ENCODE measurements at places on chromosomes 12 and 14.

DNA sequence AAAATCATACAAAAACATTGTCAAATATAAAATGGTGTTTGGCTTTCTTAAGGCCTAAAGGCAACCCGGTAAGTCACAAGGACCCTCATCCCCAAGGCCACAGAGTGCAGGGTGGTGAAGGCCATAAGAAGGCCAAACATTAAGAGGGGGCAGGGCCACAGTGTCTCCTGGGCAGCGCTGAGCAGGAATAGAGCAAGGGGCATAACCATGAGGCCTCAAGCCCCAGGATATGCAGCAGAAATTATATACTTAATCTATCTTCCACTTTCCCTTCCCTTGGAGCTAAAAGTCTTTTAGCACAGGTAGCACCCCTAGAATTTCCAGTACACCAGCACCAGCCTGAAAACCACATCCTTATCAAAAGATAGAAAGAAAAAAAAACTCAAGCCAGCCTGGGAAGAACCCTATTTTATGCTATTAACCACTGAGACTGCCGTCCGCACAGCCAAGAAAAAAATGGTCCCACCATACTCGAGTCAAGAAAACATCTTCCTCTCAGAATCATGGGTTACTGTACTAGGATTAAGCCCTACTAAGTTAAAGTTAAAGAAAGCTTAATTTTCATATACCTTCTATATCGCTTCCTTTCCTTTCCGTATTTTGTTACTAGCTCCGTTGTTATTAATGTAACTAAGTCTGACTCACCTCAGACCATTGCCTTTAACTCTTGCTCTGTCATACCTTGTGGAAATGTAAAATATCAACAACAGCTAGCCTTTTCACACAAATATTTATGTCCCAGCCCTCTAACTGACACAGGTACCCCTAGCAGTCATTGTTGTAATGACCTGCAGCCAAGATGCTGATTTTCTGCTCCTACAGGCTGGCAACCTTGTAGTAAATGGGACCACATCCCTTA, 20.1 kb downstream of the KLRK1 start:
- DNase-seq = no peak

- no peak for DNase-seq
These were observed 505.1 kb downstream of the FOXG1 start for GRCh38 chr14:29271669-29272068.

DNA sequence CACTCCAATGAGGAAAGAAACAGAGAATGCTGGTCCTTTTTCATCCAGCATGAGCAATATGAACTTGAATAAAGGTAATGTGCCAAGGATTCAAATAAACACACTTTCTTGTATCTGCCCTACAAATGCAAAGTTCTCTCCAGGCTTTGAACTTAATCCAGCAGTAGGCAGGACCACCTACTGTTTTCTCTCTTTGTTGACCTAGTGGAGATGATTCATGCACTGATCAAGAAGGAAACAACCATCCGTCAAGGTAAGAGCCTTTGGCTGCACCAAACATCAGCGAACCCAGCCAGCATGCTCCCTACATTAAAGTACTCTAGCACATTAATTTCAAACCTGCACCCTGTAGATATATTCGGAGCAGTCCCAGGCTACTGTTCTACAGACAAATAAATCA, 489.3 kb downstream of the GALC start:
- DNase-seq = no peak

DNA sequence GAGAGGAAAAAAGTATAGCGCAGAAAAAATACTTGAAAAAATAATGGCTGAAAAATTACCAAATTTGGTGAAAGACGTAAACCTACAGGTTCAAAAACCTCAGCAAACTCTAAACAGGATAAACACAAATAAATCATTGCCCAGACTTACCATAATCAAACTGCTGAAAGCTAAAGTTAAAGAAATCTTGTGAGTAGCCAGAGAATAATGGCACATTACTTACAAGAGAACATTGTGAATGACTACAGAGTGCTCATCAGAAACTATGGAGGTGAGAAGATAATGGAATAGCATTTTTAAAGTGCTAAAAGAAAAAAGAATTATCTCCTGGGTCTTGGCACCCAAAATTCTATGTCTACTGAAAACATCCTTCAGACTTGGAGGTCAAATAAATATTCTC, 36.0 kb downstream of the ATF1 start:
- no peak for DNase-seq

DNA sequence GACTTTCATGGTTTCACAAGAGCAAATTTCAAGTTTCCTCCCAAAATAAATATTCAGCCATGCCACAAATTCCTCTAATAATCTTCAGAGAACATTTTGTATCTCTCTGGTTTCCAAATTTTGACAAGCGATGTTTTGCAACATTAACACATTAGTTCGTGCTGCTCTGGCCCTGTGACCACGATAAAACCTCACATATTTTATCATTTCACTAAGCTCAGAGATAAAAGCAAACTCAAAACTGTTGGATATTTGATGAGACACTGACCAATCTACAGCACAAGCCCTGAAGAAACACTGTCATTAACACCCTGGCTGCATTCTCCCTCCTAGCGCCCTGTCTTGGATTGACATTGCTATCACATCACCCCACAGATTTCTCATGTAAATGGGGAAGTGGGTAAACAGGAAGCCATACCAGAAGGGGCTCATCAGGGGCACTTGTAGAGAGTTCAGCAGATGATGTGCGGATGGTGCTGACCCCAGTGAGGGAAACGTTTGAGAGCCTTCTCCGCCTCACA, 264.3 kb downstream of the PRKD1 start:
- DNase-seq = no peak

- no peak for DNase-seq
These were observed 42.2 kb upstream of the ATP23 start for GRCh38 chr12:57899010-57899662.

- no peak for DNase-seq
These were observed at the start of gene EXOC3L4 for GRCh38 chr14:103094406-103095209. Gene EXOC3L4, plus strand, starts transcription at chr14:103094725. Its CDS starts 5,495 bp downstream, at chr14:103100220.

DNA sequence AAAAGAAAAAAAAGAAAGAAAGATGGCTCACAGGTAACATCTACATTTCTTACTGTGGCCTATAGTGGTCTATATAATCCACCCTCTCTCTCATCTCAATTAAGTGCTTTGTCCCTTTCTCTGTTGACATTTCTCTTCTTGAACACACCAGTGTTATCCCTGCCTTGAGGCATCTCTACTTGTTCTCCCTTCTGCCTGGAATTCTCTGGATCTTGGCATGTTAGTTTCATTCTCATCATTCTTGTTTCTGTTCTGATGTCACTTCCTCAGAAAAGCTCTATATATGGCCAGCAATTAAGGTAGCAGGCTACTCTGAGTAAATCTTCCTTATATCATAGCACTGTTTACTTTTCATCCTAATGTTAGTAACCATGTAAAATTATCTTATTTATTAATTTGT, 155.7 kb upstream of the PDZRN4 start:
- no peak for DNase-seq

- no peak for DNase-seq
These were observed 88.8 kb downstream of the CCDC60 start for GRCh38 chr12:119423285-119423684.

DNA sequence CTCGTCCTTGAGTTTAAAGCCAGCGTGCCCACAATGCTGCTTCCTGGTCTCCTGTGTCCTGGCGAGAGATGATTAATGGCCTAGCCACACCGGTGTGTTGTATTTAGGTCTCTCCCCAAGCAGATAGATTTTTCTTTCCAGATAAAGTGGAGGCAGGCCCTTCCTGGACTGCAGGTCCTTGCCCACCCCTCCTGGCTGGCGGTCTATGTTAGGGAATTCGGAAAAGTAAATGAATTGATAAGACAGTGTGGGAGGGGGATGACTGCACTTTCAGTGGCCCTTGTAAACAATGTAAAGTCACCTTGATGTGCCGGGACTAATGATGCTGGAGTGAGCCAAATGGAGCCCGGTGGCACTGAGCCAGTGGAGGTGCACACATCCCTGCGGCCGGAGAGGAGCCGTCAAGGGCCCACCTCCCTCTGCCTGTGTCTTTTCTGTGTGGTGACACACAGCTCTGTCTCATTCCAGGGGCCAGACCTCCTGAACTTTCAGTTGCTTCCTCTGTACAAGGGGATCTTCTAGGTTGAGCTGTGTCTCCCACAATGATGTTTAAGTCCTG, 70.6 kb upstream of the ESRRB start:
- DNase-seq = peak; percentile 64

GRCh38 chr14:39293629-39294028, 59.9 kb downstream of the MIA2 start:
- DNase-seq = no peak

DNA sequence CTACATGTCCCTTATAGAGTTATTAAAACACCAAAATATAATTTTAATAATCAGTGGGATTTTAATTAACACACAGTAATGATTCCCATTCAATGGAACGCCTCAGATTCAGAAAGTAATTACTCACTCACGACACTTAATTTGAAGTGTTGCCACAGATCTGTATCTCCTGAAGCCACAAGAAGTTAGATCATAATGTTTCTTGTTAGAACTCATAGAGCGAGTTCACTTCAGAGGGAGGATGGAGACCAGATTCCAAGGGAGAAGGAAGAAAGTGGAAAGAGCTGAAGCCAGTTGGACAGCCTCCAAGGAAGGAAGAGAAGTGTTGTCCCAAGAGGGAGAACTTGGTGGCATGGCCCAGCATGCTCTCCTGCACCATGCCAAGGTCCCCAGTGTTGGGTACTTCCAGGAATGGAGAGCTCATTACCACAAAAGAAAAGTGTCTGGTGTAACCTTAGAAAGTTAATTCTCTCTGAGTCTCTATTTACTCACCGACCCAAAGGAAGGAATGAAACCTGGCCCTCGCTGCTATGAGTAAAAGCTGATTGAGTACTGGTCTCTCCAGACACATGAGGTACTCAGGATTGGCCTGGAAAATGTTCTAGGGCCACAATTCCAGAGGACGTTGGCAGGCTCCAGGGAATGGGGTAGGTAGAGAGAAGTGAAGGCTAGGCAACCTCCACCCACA, 305.4 kb downstream of the BCL11B start:
- DNase-seq = no peak

DNA sequence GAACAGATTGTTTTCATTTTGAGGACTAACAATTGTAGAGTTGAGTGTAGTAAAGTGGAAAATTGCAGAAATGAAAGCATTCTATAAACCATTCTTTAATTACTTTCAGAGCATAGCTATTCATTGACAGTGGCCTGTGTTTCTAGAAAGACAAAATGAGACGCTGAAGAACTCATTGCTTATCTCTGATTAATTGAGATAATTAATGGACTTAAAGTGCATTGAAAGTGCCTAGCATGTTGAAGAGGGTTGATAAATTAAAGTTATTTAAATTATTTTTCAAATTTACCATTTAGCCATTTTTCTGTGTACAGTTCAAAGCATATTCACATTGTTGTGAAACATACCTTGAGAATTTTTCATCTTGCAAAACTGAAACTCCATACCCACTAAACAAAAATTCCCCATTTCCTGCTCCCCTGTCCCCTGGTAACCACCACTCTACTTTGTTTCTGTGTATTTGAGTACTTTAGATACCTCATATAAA, 57.4 kb downstream of the DAAM1 start:
- DNase-seq = no peak

DNA sequence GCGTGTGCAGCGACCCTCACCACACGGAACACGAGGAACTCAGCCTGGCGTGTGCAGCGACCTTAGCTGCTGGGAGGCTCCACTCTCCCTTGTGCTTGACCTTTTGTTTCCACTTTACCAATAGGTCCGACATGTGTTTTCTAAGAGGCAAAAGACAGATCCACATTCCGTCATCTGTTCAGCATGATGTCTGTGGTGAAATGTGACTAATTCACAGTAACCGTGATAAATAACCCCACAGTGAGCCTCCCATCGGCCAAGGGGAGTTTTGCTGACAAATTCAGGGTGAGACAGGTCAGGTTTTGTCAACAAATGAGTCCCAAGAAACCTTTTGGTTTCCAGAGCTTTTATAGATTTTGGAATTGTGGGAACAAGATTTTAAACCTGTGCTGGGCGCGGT, 55.9 kb downstream of the MOK start:
- no peak for DNase-seq

- DNase-seq = no peak
These were observed 24.4 kb upstream of the TC2N start for GRCh38 chr14:91891721-91892220.

DNA sequence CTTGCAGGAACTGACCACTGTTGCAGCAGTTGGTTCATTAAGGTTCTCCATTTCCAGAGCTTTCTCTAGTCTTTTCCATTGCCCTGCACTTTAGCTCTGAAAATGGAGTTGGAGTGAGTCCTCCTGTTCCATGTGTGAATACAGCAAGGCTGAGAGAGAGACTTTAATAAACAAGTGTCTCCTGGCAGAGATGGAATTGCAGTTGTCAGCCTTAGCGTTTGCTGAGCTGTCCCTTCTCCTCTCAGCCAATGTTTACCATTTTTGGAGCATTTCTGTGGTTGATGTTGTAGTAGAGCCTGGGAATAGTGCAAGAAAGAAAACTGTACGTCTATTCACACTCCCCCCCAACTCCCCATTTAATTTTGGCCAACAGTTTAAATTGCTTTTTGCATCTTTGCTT, 7.5 kb upstream of the MANSC4 start:
- no peak for DNase-seq

- peak; percentile 75 for DNase-seq
These were observed 621 bp upstream of the ANAPC7 start for GRCh38 chr12:110403976-110404682.

- DNase-seq = no peak
These were observed 101.1 kb downstream of the C12orf75 start for GRCh38 chr12:105431537-105432100.

- no peak for DNase-seq
These were observed 246.4 kb downstream of the SOX5 start for GRCh38 chr12:23703051-23703450.

DNA sequence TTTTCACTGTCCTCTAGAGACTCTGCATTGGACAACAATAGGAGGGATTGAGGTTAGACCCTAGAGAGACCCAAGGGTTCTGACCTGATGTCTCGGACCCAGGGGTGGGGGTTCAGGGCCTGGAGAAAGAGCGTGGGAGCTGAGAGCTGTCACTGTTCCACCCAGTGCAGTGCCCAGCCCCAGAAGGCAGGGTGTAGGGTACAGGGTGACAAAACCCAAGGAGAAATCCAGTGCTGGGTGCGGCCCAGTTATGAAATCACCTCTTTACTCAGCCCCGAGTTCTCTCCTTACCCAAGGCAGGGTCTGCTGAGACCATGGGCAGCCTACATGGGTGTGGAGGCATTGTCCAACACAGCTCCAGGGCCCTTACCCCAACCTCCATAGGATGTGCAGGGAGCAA, 2.6 kb downstream of the AQP2 start:
- no peak for DNase-seq

- DNase-seq = no peak
These were observed 270.6 kb downstream of the RPS29 start for GRCh38 chr14:49315570-49315969.
